ENCODE measurements at places on chromosomes 1 and 21.
A peak's percentile ranks its signal among the peaks of the same experiment; 100 is the strongest.

DNA sequence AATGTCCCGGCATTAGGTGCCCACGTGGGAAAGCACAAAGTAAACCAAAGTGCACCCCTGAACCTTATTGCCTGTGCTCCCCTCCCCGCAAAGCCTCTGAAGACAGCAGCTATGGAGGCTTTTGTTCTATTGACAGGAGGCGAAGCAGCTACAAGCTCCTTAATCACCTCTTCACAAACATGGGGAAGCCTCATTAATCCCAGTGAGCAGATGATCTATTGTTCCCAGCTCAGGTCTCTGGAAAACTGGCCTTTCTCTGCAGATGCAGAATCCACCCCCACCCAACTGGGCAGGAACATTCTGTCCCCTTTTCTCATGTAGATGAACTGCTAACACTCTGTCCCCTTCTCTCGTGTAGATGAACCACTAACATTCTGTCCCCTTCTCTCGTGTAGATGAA lies 190.5 kb upstream of the CSF3R start:
- no peak for DNase-seq

- peak; percentile 63 for DNase-seq
Measured at GRCh38 chr1:202144402-202145067, at the start of gene ARL8A. Gene ARL8A (minus strand): TSS chr1:202144737. CDS start chr1:202144572, 165 bp downstream.

DNA sequence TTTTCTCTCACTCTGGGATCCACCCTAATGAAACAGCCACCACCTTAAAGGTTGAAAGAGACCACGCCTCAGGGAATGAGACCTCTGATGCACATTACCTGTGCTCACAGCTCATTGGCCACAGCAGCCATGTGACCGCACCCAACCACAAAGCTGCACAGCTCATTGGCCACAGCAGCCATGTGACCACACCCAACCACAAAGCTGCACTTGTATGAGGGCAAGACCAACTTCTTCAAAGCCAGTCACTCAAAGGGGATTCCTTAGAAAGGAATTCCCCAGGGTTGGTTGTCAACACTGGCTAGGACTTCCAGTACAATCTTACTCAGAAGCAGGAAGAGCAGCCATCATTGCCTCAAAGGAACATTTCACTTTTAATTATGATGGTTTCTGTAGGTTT lies 43.6 kb upstream of the PDE9A start:
- DNase-seq = no peak

- no peak for DNase-seq
Measured at GRCh38 chr21:29034678-29035077, 10.2 kb downstream of the USP16 start.

- no peak for DNase-seq
Measured at GRCh38 chr1:147478521-147478920, 62.8 kb upstream of the BCL9 start.

GRCh38 chr1:2042830-2043773 lies 7.1 kb upstream of the PRKCZ start:
- no peak for DNase-seq

GRCh38 chr21:34935452-34935851 lies 113.7 kb downstream of the RUNX1 start:
- no peak for DNase-seq

- DNase-seq = no peak
Measured at GRCh38 chr21:27315373-27315772, 348.5 kb upstream of the ADAMTS5 start.

DNA sequence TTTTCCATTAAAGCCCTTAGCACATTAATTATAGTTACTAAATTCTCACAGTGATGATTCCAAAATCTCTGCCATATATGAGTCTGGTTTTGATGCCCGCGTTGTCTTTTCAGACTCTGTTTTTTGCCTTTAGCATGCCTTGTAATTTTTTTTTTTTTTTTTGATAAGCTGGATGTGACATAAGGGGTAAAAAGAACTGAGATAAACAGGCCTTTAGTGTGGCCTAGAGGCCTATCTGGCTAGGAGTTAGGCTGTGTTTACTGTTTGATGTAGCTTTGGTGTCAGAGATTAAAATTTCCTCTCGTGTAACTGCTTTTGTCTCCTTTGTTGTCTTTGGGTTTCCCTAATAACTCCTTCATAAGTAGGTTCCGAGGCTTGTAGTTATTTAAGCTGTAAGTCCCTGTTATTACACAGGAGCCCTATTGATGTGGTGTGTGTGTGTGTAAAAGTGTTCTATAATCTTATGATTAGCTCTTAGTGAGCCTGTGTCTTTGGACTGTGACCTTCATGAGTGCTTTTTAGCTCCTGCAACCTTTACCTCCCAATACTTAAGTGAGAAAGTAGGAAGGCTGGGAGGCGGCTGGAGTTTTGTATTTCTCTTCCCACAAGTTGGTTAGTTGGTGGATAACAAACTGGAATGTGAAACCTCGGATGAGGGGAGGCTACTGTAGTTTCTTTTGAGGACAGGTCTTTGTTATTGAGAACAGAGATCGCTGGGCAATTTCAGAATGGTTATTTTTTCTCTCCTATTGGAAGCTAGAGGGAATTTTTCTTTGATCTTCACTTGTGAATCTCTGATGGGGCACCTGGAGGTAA lies 19.3 kb downstream of the HS2ST1 start:
- DNase-seq = no peak

GRCh38 chr1:96834986-96835385 lies 113.4 kb downstream of the PTBP2 start:
- no peak for DNase-seq

DNA sequence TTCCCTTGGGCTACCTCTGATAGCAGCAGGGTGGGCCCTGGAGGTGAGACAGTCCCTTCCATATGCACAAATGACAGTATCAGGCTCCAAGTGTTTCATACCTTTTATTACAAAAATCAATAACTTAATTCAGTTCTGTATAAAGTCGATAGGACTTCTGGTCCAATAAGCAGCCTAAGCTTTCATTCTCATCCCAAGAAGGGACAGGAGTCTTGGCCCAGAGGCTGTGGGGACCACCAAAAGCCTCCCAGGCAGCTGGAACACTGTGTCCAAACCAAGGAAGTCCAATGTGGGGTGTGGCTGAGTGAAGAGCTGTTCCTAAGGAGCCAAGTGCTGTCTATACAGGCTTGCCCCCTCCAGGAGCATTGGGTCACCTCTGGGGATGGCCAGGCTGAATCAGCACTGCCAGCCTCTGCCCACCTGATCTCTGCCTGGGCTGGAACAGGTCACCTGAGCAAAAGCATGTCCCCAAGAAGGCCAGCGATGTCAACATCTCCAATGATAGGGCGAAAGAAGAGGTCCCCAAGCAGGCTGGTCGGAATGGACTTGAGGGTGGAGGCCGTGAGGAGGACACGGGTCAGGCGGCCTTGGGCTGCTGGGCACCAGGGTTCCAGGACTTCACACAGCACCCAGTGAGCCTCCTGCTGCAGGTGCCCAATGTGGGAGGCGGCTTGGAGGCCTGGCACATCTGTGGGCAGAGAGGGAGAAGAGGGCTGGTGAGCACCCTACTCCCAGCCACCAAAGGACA lies 2.2 kb downstream of the NR0B2 start:
- DNase-seq = no peak

- no peak for DNase-seq
Measured at GRCh38 chr1:5921671-5922070, 70.6 kb downstream of the NPHP4 start.

Measured in hypothalamus (tissue), 51 donors.